ENCODE measurements at places on chromosomes 7 and 10.
A peak's percentile ranks its signal among the peaks of the same experiment; 100 is the strongest.

DNA sequence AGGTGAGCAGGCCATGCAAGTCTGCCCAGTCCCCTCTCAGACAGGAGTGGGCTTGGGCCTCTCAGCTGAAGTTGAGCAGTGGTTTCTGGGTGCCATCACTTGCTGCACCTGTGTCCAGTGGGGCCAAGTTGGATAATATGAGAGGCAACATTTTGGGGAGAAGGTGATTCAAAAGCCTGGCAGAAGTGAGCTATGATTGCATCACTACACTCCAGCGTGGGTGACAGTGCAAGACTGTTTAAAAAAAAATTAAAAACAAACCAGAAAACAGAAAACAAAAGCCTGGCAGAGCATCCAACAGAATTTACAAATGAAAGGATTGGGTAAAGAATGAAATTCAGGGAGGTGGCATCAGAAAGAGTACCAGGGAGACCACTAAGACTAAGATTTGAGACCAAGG lies 121.5 kb upstream of the LAMB4 start:
- DNase-seq = no peak

GRCh38 chr7:107002126-107002525 lies 42.4 kb upstream of the PRKAR2B start:
- DNase-seq = no peak

- DNase-seq = no peak
Measured at GRCh38 chr7:1413936-1414639, 45.2 kb downstream of the MICALL2 start.

DNA sequence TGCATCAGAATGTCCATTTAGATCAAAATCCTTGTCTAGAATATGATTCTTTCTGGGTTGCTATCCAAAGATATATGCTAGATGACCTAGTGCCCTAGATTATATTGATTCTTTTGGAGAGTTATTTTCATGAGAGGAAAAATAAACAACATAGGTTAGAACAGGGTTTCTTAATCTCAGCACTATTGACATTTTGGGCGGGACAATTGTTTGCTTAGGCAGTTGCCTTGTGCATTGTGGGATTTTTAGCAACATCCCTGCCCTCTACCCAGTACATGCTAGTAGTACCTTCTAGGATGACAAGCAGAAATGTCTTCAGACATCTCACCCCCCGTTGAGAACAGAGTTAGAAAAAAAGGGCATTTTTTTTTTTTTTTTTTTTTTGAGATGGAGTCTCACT lies 25.1 kb upstream of the LAMB1 start:
- DNase-seq = no peak

DNA sequence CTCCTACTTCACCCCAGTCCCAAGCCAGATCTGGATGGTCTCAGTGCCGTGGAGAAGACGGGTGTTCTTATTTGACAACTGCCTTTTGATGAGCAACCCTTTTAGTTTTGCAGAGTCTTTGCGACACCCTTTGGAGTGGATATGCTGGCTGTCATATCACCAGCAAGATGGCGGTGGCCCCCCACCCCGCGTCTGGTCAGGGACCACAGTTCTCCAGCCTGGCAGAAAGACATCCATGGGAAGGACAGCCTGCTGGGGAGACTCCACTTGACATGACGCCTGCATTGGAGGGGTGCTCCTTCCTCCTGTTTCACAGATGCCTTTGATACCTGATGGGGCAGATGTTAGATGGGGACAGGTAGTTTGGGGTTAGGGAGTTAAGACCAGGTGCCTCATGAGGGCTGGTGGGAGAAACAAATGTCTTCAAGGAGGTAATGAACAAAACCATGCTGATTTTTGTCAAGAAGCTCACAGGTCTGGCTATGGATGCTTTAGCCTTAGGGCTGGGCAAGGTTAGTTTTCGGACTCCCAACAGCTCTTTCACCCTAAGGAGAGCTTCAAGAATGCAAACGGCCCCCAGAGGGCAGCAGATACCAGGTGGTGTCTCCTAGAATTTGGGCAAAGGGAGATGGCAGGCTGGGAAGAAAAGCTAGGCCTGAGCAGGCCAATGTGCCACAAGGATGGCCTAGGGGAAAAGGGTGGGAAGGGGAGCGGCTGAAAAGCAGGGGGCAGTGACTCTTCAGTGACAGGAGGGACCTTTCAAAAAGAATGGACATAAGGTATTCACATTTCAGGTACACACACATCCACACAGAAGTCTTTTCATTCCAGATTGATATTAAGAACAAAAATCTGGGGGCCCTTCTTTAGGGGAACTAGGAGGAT lies 95.2 kb downstream of the CLEC2L start:
- peak; percentile 58 for DNase-seq

GRCh38 chr10:3832022-3832786 lies 47.2 kb upstream of the KLF6 start:
- DNase-seq = peak; percentile 40

- no peak for DNase-seq
Measured at GRCh38 chr7:55070271-55070743, 51.5 kb downstream of the EGFR start.

DNA sequence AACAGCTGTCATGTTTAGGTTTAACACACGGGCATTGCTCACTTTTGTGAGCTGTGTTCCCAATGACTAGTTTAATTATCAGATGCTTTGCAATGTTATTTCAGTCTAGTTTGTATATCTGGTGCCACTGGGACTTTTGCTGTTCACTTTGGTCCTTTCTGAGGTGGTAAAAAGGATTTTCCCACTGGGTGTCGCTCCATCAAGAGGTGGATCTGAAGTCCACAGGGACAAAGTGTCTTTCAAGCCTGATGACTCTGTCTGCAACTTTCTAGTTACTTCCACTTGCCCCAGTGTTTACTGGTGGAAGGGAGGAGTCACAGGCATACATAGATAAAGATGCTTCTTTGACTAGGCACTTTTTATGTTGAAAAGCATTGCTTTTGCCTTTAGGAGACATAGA lies 242.2 kb downstream of the HGF start:
- peak; percentile 2 for DNase-seq

DNA sequence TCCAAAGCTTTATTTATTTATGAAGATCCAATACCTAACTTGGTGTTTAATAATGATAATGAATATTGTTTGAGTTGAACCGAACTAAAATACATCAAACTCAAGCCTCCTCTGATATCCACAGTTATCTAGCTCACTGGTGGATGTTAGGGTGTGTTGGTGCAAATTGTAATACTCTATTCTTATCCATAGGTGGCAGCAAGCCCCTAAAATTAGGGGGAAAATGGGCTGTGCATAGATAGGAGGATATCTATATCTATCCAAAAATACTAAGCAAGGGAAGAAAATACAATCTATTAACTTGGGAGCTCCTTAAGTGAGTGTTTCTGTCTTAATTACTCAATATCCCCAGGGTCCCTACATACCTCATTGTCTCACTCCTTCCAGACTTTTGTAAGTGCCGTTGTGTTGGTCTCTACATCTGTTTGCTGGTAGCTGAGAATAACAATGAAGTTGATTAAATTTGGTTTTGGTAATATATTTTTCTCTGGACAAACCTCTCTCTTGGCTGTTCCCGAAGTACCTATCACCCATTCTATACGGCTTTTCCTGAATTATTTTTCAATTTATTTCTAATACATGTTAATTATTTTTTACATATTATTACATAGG lies 55.0 kb upstream of the VWDE start:
- peak; percentile 45 for DNase-seq

- no peak for DNase-seq
Measured at GRCh38 chr10:70119623-70120022, 13.0 kb downstream of the AIFM2 start.

- DNase-seq = no peak
Measured at GRCh38 chr10:3406556-3406955, 234.0 kb upstream of the PITRM1 start.

DNA sequence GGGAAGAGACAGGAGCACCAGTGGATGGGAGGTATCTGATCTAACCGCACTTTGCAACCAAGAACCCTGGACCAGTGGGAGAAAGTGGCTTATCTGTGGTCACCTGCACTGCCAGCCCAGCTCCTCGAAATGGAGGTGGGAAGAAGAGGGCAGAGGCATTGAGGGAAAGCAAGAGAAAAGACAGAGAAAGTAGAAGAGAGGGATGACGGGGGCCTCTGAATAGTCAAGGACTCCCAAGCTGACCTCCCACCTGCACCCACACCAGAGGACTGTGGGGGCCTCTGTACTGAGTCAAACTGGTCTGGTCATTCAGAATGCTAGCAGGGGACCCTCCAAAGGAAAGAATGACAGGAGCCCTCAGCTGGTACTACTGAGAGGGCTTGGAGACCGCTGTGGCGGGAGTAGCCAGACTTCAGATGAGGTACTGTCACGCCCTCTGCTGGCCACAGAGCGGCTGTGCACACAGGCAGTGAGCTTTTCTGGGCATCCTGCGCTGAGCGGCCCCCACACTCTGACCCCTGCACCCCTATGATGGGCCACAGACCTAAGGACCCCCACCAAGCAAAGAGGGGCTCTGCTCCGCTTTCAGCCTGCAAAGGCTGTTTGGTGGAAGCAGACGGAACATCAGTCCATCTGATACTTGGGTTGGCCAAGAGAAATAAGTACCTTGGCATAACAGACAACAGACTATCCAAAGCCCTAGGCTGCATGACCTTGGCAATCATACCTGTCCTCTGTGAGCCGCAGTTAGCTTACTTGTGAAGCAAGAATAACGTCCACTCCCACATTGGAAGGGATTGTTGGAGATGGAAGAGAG lies 112.9 kb downstream of the COL13A1 start:
- peak; percentile 70 for DNase-seq

Measured in suppressor macrophage (primary cell).